NCI-H345 (cell line): ENCODE measurements at places on chromosomes 3 and 15.

- no peak for DNase-seq
Measured at GRCh38 chr3:172275586-172275985, 172.7 kb downstream of the GHSR start.

GRCh38 chr3:171904829-171905228 is 61.7 kb downstream of the TMEM212 start:
- no peak for DNase-seq

GRCh38 chr3:10783360-10784351 is 32.4 kb upstream of the SLC6A11 start:
- DNase-seq, result peak; percentile 10

DNA sequence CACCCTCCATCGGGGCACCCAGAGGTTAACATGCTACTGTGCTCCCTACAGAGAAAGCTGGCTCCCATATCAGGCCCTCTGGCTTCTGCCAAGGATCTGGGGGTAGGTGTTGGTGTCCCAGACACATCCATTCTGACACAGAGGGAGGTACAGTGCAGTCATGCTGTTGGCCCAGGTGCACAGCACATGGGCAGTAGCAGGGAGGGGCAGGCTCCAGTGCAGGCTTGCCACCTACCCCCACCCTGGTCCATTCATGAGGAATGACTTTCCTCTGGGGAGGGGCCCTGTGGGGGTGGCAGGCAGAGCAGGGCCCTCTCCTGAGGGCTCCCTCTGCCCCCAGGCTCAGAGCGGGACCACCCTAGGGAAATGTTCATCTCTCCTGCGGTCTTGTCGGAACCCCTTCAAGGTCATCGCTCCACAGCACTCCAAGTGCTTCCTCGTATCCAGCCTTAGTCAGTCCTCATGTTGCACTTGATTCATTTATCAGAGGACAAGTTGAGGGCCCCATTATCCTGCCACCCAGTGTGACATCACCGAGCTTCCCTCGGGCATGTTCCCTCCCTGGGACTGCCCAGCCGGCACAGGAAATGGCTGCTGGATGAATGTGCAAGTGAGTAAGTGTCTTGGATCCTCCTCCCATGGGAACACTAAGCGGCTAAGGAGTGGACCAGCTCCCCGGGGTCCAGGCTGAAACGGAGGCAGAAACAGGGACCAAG is 10.0 kb downstream of the DUSP7 start:
- no peak for DNase-seq

DNA sequence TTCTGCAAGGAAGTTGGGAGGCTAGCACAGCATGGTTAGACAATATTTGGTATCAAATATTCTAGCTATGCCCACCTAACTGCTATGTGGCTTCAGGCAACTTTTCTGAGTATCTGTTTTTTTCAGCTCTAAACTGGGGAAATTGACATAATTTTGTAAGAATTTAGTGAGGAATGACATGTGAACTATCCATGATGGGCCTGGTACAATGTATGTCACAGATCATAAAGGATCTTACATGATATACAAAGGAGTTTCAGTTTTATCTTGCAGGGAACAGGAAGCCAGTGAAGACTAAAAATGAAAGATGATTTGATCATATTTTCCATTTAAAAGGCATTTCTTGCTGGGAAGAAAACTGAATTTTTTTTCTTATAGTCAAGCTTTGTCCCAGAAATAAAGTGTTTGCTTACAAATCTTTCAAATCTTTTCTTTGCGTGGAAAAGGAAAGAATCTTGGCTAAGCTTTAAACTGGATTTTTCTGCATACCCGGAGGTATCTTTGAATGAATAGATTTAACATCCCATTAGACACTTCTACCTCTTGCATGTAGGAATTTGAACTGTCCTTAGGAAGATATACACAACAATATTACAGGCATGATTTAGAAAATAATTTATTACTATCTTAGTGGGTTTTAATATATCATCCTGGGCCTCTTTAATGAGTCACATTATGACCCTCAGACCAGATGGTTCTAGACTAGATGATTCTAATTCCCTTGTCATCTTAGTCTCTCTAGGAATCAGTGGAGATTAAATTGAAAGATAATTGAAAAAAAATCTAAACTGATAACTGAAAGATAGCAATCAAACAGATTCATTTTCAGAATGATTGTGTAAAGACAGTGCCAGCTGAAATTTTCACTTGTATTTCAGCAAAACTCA is 436.0 kb upstream of the THBS1 start:
- DNase-seq, result no peak

GRCh38 chr3:181379278-181379677 is 332.4 kb upstream of the SOX2 start:
- DNase-seq, result no peak

DNA sequence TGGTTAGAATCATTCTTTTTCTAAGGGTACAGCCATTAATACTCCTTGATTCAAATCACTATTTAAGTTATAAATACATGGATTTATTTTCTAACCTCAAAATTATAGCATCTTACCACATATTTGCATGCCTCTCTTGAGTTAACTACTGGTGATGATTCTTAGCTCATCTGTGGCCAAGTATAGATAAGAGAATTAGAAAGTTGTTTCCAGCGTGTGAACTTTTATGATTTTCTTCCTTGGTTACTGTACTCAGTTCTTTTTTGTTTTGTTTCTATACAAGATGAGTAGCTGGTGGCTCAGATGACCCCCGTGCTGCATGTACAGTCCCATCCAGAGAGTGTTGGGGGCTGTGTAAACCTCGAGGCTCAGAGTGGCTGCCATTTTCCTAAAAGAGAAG is 124.6 kb downstream of the IGF1R start:
- no peak for DNase-seq

DNA sequence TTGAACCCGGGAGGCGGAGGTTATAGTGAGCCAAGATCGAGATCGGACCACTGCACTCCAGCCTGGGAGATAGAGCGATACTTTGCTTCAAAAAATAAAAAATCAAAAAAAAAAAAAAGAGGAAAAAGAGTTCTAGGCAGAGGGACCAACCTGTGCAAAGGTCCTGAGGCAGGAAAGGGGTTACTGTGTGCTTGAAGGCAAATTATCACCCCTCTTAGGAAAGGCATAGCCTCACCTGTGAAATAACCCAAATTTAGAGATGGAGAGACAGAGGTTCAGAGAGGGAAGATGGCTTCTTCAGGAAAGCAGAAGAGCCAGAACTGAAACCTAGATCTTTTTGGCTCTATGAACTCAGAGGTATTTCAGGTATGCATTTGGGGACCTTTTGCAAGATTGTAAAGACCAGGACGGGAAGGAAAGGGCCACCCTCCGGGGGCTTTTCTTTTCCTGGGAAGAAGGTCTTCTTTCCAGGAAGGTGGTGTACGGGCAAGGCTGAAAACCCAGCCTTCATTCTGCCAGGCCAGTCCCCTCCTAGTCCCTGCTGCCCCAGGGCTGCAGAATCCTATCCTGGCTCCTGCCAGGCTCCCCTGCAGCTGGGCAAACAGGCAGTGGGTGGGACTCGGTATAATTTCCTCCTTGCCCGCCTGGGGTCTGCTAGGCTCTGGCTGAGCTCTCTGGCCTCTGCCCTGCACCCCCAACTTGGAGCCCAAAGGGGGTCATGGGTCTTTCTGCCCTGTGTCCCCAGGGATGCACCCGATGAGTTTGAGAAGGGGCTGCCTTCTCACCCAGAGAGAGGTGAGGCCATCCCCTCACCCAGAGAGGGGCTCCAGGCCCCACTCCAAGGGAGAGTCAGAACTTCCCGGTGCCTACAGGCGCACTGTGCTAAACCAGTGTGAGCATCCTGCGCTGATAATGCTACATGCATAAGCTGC is 14.4 kb upstream of the CSK start:
- no peak for DNase-seq
